GM12864 (cell line): ENCODE measurements at places on chromosomes 4 and X.

GRCh38 chrX:68647156-68647957 lies at the start of gene STARD8:
Gene STARD8, plus strand, starts transcription at chrX:68647666. Its CDS starts 217 bp downstream, at chrX:68647883.
- no peak for DNase-seq

GRCh38 chrX:155070663-155070974 lies 317 bp downstream of the CMC4 start:
- DNase-seq, result no peak

DNA sequence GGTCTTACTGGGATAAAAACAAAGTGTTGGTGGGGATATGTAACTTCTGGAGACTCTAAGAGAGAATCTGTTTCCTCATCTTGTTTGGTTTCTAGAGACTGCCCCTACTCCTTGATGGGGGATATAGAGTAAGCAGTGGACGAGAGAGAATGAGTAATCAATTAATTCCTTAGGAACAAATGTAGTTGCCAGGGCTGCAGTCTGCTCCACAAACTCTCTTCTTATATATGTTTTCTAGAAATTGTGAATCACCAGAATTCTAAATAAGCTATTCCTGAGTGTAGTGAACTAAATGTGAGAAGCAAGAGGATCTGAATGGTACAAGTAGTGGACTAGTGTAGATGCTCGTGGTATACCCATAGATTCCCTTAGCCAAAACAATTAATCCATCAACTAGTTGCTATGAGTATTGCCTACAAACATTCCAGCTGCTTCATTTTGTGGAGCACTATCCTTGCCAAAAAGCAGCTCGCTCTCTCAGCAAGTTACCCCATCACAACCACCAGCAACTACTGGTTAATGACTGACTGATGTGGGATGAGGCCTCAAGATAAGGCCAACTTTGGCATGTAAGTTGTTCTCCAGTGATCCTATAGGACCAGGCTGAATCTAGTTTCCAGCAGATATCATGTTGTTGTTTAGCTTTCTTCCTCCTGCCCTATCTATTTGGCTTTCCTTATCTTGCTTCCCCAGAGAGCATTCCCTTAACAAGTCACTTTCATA lies 273.0 kb downstream of the SLC7A11 start:
- DNase-seq, result no peak

- no peak for DNase-seq
These were observed 822.3 kb upstream of the FTHL17 start for GRCh38 chrX:31894152-31894551.

GRCh38 chr4:147088146-147088545 lies 142.5 kb upstream of the TTC29 start:
- DNase-seq, result no peak

- no peak for DNase-seq
These were observed 31.7 kb downstream of the SNCA start for GRCh38 chr4:89805297-89805696.

DNA sequence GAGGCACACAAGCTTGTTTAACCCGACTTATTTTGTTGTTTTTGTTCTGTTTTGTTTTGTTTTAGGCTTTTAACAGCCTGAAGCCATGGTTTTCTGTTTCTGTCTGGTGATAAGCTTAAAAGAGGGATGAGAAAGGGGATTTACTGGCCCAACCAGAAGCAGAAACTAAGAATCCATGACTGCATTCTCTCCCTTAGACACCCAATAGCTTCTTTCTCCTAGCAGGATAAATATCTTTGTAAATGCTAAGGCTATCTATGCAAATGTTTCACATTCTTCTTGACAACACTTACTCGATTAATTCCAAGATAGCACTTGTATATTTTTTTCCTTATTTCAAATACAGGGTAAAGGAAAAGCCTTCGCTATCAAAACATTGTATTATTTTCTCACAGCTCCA lies 53.7 kb upstream of the SMAD1 start:
- DNase-seq, result no peak

- DNase-seq, result no peak
These were observed 71.6 kb upstream of the INPP4B start for GRCh38 chr4:142917678-142918077.

- DNase-seq, result no peak
These were observed 511 bp downstream of the GABRB1 start for GRCh38 chr4:47031751-47032404.

- DNase-seq, result no peak
These were observed 113.0 kb upstream of the VAMP7 start for GRCh38 chrX:155767876-155768769.

DNA sequence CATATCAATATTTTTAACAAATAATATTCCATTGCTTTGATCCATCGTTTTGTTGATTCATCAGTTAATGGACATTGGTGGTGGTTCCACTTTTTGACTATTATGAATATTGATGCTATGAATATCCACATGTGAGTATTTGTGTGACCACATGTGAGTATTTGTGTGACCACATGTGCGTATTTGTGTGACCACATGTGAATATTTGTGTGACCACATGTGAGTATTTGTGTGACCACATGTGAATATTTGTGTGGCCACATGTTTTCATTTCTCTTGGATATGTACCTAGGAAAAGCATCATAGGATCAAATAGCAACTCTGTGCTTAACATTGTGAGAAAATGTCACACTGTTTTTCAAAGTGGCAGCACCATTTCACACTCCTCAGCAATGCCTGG lies 433.6 kb upstream of the FRG1 start:
- no peak for DNase-seq

GRCh38 chr4:107155366-107155765 lies 119.3 kb upstream of the DKK2 start:
- DNase-seq, result no peak

DNA sequence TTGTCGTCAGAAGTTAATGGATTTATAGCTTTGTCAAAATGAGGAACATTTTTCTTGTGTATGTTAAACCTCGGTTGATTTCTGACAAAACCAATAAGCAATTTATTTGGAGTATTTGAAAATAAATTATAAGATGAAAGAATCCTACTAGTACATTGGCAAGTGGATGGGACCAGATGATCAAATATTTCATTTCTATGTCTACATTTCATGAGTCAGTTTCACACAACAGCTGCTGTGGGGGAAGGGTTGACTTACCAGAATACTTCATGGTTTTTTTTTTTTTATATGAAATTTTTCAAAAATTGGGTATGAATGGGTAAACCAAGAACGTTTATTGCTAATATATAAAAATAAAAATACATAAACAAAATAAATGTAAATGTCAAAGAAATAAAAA lies 39.4 kb downstream of the RAPGEF2 start:
- no peak for DNase-seq

- DNase-seq, result no peak
These were observed 613 bp downstream of the FGF13 start for GRCh38 chrX:138710866-138711341.
